CD4-positive, alpha-beta memory T cell (primary cell): ENCODE measurements at places on chromosomes 7 and 10. TPM values are rescaled to one million over a fixed set of nuclear protein-coding genes. Genes with fewer than 3 reads are reported as not detected.
A peak's percentile ranks its signal among the peaks of the same experiment; 100 is the strongest.

DNA sequence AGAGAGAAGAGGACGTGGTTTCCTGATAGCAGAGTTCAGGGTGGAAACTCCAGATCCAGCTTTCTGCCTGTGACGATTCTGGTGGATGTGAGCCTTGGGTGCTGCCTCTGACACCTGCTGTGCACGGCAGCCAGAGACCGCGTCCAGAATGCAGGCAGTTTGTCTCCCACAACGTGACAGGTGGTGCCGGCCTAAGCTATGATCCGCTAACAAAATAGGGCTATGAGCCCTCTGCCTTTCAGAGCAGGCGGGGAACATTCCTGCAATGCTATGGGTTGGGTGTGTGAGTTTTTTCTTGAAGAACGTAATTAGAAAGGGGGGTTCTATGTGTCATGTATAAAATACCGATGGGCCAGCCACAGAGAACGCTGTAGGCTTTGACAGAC lies 297.3 kb upstream of the PRKCQ start:
- no peak for DNase-seq

- DNase-seq, result no peak
Measured at GRCh38 chr7:94492601-94493000, 17.0 kb upstream of the CASD1 start.

- DNase-seq, result no peak
Measured at GRCh38 chr7:11506417-11506816, 325.6 kb downstream of the THSD7A start.

Gene GPR26
- total RNA-seq, result not detected

Gene CNNM2
- total RNA-seq, result 14.4 TPM

Gene RELN
- total RNA-seq, result not detected

Gene DPYSL4
- 0.58 TPM for total RNA-seq

DNA sequence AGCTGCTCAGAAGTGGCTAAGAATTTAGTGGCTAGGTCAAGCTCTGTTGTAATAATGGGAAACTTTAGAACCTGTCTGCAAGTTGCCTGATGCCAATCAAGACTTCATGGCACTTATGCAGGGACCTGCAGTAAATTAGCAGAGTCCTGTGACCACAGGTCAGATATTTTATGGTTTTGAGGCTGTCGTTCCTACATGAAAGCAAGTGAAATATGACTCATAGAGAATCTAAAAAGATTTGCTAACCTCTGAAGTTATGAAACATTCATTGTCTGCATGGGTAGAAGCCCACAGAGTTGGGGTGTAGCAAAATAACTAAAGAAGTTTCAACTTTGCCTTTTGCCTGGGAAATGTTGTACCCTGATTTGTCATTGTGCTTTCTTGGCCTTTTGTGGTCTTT lies 32.3 kb downstream of the SLC39A12 start:
- no peak for DNase-seq

DNA sequence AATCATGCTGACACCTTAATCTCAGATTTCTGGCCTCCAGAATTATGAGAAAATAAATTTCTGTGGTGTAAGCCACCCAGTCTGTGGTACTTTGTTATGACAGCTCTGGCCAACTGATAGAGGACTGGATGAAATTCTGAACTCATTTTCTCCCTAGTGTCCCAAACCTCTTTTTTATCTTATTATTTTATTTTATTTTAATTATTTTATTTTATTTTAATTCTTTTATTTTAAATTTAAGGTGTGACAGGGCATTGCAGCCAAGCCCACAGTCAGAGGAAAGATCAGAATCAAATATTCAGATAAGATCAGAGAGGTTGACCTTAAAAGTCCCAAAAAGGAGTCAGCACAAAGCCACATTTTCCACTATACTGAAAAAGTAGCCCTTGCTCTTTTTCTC lies 228.1 kb downstream of the TFEC start:
- DNase-seq, result no peak

Gene ITPRID1
- total RNA-seq, result not detected

Gene FAM237B
- not detected for total RNA-seq

DNA sequence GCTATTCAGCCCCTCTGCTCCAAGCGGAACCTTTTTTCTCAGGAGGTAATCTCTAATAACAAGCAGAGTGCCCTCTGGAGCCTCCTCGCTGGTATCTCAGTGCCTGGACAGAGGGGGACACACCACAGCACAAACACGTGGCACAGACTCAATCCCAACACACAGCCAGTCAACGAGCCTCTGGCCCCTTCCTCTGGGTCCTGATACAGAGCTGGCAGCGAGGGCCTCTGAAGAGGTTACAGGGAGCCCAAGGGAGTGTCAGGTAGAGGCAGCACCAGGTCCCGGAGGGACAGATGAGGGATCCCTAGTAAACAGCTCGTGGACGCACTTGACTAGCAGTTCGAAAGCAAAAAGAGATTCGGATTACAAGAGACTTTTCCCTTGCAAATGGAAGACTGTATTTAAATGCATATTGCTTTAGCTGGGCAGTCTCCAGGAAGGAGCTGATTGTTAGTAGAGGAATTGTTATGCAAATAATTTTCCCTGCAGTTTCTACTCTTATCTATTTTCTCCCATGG lies 14.1 kb downstream of the CXCL12 start:
- DNase-seq, result no peak

DNA sequence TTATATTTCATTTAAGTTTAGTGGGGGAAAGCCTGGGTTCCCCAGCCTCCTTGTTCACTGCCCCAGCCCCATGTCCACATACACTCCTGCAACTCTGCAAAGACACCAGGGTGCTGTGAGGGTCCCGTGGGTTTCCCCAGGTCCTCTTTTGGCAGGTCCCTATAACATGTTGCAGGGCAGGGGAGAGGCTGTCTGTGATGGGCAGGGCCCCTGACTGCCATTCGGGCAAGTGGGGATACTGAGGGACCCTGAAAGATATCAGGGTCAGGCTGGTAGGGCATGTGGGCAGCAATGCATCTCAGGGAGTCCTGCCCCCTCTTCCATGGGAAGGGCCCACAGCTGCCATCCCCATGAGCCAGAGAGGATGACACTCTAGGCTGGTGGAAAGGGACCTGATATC lies 28.4 kb downstream of the RASGEF1A start:
- DNase-seq, result no peak

DNA sequence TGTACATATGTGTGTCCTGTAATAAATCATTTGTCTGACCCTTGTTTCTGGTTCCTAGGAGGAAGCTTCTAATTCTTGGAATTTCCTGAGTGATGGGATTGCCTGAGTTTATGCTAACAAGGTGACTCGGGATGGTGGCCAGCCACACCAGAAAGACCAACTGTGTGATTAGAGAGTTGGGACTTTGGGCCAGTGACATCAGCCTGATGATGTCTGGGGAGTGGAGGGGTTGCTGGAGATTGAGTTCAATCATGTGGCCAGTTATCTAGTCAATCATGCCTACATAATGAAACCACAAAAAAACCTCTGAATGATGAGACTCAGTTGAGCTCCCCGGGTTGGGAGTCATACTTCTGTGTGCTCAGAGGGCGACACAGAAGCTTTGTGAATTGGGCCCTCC lies 23.5 kb upstream of the CARD11 start:
- peak; percentile 40 for DNase-seq

- no peak for DNase-seq
Measured at GRCh38 chr10:15432266-15432665, 61.2 kb upstream of the FAM171A1 start.

Gene MSMB
- total RNA-seq, result not detected

GRCh38 chr7:123096434-123096833 lies 100.9 kb upstream of the TAS2R16 start:
- DNase-seq, result no peak

DNA sequence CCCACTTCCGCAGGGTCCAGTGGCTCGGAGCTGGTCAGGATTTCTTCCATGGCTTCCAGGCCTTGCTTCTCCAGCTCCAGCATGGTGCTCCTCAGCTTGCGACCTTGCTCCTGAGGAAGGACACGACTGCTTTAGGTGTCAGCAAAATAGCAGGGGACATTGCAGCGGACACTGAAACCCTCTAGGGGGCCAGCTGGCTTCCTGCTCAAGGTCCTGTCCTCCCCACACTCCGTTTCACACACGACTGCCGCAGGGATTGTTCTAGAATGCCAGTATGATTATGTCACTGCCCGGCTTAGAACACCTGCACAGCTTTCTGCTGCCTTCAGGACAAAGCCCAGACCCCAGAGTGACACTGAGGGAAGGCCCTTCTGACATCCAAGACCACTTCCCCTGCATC lies 65.6 kb downstream of the SCRN1 start:
- DNase-seq, result no peak

- peak; percentile 8 for DNase-seq
Measured at GRCh38 chr10:46248651-46249146, 38.1 kb upstream of the ANTXRL start.

GRCh38 chr10:71270301-71271220 lies 48.5 kb upstream of the SLC29A3 start:
- DNase-seq, result no peak

DNA sequence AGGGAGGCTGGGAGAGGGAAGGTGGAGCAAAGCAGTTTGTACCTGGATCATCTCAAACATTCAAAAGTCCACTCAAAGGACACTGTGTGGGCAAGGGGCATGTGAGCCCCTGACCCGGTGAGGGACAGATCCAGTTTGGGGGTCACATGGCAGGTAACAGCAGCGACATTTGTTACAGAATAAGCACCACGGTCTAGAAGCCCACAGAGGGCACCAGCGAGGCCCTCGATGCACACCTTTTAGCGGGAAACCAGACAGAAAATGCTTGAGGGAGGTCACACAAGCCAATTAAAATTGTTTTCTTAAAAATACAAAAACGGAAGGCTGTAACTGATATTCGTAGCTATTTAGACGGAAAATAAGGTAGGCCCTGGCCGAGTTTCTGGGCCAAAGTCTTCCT lies 144.4 kb downstream of the ZMYND11 start:
- DNase-seq, result no peak

DNA sequence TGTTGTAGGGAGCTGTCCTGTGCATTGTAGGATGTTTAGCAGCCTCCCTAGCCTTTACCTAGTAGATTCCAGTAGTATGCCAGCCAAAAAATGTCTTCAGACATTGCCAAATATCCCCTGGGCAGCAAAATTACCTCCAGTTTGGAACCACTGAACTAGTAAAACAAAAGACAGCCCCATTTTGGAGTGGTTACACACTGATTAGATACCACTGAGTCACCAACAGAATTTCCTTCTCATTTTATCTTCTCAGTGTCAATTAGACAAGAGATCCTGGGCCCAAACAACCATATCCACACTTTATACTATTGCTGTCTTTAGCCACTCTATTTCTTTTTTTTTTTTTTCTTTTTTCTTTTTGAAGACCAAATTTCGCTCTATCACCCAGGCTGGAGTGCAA lies 3.5 kb upstream of the CCDC6 start:
- no peak for DNase-seq

Gene CALML3
- total RNA-seq, result not detected

DNA sequence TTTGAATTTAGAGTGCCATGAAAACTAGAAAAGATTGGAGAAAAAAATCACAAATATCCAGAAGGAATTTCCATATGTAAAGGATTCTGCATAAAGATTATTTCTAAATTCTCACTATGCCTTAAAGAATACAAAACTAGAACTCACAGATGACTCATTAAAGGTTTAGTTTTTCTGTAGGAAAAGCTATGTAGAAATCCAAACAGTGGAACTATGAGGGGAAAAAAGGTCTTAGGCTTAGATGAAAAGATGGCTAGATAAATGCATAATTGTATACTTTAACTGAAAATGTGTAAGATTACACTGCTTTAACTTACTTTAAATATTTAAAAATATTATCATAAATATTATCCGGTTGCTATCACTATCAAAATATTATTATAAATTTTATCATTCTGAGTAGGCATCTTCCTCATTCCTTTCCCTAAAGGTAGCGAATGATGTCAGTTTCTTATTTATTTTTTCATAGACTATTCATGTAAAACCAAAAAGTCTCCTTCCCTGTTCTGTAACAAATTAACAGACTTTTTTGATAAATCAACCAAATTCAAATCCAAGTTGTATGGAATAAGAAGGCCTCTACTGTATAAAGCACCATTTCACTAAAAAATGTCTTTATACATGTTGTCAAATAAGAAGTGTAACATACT lies 69.1 kb upstream of the COMTD1 start:
- no peak for DNase-seq

DNA sequence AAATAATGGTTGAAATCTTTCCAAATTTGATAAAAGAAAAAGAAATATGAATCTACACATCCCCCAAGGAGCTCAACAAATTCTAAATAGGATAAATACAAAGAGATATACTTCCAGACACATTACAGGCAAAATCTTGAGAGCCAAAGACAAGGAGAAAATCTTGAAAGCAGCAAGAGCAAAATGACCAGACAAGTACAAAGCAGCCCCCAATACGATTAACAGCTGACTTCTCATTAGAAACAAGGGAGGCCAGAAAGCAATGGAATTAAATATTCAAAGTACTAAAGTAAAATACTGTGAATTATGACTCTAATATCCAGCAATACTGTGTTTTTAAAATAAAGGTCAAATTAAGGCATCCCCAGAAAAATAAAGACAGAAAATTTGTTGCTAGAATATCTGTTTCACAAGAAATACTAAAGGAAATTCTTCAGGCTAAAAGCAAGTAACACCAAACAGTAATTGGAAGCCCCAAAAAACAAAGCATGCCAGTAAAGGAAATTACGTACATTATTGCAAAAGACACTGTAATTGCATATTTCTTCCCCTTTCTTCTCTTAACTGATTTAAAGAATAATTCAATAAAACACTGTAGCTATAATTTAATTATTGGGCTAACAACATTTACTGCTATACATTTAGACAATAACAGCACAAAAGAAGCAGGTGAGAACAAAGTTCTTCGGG lies 36.4 kb downstream of the ZNF438 start:
- no peak for DNase-seq

Gene SLC26A3
- not detected for total RNA-seq

DNA sequence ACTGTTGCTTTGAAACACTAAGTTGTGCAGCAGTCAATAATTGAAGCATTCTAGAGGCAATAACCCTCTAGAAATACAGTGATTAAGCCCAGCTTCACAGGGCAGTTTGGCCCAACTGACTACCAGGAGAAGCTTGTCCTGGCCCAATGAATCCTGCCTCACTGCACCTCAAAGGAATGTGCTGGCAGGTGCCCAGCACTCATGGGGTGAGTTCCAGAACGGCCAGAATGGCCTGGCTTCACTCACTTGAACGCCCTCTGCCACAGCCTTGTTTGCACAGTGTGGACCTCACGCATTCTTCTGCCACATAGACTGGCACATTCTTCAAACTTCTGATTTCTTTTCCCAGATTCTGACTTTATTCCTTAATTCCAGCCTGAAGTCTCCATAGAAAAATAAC lies 6.6 kb upstream of the ITIH2 start:
- no peak for DNase-seq
